GM23248 (cell line): ENCODE measurements at places on chromosomes 5 and 9.
A peak's percentile ranks its signal among the peaks of the same experiment; 100 is the strongest.

DNA sequence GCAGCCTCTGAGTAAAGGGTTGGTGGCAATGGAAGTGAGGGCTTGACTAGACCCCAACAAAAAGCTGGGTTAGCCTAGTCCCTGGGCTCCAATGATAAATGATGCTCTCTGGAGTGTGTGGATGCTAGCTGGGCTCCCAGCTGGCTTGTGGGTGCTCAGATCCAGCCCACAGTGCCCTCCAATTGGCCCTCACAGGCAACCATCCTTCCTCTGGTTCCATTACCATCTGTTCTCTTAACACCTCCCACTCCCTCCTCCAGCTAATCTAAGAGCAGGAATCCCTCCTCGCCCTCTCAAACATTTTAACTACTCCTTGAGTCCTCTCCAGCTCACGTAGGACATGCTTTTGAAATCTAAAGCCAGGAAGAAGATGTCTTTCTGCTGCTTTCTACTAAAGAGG is 25.2 kb upstream of the FRMD3 start:
- DNase-seq = no peak

DNA sequence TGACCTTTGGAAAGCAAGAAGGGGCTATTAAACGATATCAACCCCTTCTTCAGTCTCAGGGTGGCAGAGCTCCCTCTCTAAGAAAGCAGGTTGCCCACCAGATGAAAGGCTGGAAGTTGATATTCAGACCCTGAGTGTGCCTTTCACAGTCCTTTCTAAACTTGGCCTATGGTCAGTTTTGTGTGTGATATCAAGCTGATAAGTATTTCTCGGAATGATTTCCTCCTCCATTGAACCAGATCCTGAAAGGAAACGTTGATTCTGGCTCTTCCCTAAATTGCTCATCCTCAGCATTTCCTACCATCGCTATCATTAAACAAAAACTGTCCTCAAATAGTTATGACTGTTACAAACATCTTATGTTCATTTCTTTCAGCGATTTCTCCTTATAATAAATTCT is 130.4 kb downstream of the CEMIP2 start:
- no peak for DNase-seq

DNA sequence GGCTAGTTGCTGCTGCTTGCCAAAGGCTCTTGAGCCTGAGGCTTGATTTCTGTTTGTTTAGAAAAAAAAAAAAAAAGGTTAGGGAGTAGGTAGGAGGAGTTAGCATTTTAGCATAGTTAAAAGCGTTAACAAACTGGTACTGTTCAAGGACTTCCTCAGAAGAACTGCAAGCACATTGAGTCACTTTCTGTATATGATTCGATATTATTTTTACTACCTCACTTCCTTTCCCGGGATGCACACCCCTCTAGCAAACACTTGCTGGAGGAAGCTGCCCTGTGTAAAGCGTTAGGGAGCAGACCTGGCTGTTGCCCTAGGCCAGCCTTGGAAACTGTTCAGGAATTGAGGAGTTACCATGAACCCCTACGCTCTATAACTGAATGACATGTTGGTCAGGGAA is 15.7 kb upstream of the CEP120 start:
- no peak for DNase-seq

GRCh38 chr5:158414333-158414762 is 555.4 kb upstream of the CLINT1 start:
- no peak for DNase-seq

DNA sequence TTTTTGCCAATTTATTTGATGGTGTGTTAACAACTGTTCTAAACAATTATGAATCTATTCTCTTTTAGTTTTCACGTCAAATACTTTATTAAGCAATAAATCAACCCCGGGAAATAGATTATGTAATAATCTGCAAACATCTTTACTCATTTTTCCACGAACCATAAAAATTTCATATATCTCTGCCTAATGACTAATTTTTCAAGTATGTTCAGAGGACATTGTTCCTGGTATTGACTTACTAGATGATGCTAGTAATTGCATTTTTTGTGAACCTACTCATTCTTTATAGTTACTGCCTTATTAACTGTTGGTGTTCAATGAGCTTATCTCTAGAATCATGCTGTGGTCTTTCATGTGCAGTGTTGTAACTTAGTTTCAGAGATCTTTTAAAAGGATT is 41.0 kb upstream of the FBN2 start:
- peak; percentile 66 for DNase-seq

GRCh38 chr5:15446552-15446951 is 53.4 kb upstream of the FBXL7 start:
- peak; percentile 66 for DNase-seq

- DNase-seq = no peak
Measured at GRCh38 chr5:73337586-73338255, 110.9 kb downstream of the FOXD1 start.

GRCh38 chr5:96703995-96704394 is 41.8 kb downstream of the CAST start:
- DNase-seq = peak; percentile 49

GRCh38 chr5:138594305-138595058 is 19.3 kb upstream of the HSPA9 start:
- DNase-seq = no peak

- DNase-seq = no peak
Measured at GRCh38 chr5:113598926-113599325, 85.4 kb downstream of the YTHDC2 start.

- peak; percentile 17 for DNase-seq
Measured at GRCh38 chr5:156513123-156513815, 186.3 kb downstream of the SGCD start.

GRCh38 chr5:8304341-8304740 is 435.4 kb downstream of the MTRR start:
- no peak for DNase-seq
